ENCODE measurements at places on chromosomes 2 and 18.

DNA sequence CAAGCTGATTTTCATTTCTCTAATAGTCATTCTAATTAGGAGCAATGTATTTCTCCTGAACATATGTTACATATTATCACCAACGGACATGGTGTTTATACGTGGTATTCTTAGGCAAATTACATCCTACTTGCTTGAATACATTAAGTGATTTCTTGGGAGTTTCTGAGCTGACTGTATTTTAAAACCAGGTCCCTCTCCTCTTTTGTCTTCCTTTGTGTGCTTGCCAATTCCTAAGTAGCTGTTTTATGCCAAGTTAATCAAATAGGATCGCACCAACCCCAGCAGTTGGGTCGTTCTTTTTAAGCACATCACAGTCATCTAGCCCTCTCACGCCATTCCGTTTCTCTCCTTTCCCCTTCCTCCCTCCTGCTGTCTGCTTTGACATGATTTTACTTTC lies 75.4 kb upstream of the MAP2 start:
- DNase-seq: no peak

- DNase-seq: no peak
These were observed 176.9 kb downstream of the ALPK2 start for GRCh38 chr18:58451972-58452334.

GRCh38 chr18:56532176-56532840 lies 106.1 kb downstream of the TXNL1 start:
- no peak for DNase-seq

- DNase-seq: no peak
These were observed 547.2 kb downstream of the ZNF804A start for GRCh38 chr2:185145316-185146121.

DNA sequence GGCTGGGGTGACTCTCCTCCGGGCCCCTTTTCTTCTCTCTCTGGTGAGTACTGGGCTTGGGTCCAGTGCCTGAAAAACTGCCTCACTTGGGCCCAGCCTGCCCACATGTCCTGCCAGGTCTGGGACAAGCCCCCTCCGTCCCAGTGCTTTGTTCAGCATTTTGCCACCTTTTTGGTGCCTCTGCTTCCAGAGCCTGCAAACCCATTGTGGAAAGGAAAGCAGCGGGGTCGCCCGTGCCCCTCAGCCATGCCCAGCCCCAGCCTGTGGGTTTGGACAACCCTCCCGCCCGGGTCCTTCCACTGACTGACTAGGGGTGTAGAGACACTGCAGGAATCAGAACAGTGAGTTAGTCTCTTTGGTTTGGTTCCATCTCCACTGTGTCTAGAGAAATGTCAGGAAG lies 140.7 kb upstream of the ALKAL2 start:
- DNase-seq: no peak

- peak; percentile 69 for DNase-seq
These were observed 1.9 kb downstream of the PTMA start for GRCh38 chr2:231709981-231710798.

DNA sequence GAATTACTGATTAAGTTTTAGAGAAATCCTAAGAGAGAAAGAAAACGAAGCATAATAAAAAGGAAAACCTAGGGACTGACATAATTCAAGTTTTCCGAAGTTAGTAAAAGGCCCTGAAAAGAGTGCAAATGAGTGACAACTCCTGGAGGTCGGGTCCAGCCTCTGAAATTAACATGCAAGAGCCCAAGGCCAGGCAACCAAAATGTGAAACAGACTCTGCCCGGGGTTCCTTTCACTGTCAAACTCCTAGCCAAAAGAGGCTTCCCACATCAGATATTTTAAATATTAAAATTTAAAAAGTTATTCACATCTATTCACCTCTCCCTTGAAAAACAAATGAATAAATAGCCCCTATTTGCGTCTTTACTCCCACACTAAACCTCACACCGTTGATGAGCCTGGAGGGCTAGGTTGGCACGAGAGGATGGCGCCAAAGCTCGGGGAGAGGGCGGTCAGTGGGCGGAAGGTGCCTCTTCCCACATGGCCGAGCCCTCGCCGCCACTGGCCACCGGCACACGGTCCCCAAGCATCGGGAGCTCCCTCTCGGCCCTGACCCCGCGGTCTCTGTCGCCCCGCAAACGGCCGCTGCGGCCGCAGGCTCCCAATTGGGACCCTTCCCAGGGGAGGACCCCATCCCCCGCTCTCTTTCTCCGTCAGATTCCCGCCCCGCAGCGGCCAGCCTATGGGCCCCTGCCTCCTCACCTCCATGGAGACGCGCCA lies 630 bp downstream of the PPM1G start:
- DNase-seq: no peak

DNA sequence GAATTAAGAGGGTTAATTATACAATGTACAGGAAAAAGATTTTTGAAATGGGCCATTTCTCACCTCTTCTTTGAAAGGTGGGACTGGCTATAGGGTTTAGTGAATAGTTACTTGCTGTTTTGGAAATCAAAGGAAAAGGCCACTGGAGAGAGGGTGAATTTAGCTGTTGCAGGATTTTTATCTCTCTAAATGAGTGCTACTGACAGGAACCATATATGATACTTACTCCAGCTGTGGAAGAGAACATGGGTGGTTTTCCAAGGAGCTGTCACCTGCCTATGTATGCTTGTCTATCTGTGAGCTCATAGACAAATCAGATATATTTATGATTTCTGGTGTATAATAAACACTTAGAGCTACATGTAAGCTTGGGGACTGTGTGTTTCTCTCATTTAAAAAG lies 430.4 kb downstream of the MTX2 start:
- DNase-seq: no peak

DNA sequence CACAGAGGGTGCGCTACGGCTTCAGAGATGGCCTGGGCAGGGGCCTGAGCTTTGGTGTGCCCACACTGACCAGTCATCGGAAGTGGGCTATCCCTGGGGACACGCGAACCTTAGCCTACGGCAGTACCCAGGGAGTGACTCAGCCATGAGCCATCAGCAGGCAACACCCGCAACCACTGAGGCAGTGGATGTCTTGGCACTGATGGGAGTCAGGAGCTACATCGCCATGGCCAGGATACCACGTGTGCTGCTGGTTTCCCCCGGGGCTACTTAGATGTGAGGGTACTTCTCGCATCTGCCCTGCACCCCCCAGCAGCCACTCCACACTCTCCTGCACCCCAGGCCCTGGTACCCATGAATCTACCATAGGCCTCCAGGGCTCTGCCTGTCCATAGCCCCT lies 12.8 kb upstream of the HPCAL1 start:
- DNase-seq: no peak

DNA sequence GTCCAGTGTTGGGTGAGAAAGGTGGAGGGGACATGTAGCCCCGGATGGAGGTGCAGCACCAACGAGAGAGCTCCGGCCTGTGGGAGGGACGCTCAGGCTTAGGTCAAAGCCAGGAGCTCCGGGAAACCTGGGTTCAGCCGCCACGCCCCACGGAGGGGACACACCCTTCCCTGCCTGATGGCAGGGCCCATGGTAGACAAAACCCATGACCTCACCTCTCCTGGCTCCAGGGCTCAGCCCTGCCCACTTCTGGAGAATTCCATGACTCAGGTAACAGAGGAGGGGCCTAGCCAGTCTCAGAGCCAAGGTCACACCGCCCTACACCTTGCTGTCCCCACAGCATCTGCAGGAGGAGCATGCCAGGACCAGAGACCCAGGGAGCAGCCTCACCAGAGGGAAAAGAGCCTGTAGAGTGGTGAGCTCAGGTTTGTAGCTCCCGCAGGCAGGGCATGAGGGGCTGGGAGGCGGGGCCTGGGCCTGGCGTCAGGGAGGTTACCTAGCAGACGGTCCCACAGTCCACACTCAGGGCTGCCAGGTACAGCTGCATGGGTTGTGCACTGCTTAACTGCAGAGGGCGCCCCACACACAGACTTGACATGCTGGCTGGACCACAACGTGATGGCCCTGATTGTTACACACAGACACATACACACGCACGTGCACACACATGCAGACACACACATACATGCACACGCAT lies 70.8 kb upstream of the SMAD7 start:
- DNase-seq: peak; percentile 91

Measured in T47D (cell line).